ENCODE measurements at places on chromosomes 5 and 9.

DNA sequence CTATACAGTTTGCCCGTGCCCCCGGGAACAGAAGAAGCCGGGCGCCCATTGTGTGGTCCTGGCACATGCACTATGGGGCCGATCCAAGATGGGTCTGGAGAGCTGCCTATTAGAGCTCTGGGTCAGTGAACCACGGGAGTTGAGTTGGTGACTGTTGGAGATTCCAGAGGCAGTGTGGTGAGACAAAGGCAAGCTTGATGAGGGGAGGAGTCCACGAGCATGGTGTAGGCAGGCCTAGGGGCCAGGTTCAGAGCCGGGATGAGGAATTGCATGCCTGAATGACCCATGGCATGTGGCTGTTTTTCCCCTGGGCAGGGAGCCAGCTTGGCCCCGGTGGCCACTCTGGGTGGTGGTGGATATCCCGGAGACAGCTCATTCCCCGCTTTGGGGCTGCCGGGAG lies 84.4 kb upstream of the STC2 start:
- DNase-seq: no peak

DNA sequence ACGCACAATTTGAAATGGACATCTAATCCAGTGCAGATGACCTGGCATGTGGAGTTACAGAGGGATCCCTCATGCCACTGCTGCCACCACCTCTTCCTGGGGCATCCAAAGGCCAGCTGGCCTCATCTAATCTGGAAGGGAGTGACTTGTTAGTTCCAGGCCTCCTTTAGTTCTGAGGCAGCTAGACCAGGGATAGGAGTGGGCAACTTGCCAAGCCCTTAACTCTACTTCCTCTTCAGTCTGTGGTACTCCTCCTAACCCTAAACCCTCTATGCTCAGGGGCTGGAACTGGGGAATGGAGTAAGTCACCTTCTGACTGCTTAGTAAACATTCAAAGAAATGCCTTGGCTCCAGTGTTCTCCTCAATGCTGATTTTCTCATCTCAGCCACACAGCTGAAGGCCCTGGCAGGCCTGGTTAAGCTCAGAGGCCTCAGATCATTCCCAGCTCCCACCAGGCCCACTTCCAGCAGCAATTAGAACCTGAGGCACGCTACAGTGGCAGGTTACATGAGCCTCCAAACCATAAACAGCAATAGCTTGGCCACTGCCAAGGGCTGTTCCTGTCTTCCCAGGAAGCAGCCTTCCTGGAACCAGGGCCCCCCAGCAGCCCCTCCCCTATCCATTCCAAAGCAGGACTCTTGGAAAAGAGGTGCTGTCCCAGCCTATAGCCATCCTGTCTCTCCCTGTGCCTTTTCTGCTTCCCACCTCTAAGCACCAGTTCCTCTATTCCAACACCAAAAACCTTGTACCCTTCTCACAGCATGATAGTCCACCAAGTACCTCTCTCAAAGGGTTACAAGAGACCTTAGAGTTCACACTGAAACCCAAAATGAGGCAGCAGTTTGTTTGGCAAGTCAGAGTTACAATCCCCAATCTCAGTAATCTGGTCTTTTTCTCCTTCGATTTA lies 2.0 kb downstream of the EIF4EBP3 start:
- DNase-seq: no peak

GRCh38 chr5:176829320-176829719 lies 19.0 kb downstream of the UNC5A start:
- DNase-seq: no peak

GRCh38 chr5:104952876-104953275 lies 1390.3 kb upstream of the NUDT12 start:
- no peak for DNase-seq

DNA sequence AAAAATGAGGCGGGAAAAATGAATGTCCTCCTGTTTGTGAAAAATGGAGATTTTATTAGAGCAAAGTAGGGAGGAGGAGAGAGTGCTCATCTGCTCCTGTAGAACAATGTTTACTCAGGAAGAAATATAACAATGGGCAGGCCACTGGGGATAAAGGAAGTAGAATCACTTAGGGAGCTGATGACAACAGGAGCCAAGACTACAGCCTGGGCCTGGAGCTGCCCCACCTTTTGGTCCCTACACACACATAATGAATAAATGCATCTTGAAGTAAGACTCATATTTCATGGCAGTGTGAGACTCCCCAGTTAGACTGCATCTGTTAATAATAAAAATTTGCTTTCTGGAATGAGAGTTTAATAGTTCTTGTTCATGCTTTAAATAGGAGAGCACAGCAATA lies 1939.8 kb downstream of the EFNA5 start:
- no peak for DNase-seq

Measured in liver (tissue), 10 donors.